ENCODE measurements at places on chromosomes 13 and 19.

GRCh38 chr13:95137096-95137495 is 164.2 kb downstream of the ABCC4 start:
- no peak for DNase-seq

DNA sequence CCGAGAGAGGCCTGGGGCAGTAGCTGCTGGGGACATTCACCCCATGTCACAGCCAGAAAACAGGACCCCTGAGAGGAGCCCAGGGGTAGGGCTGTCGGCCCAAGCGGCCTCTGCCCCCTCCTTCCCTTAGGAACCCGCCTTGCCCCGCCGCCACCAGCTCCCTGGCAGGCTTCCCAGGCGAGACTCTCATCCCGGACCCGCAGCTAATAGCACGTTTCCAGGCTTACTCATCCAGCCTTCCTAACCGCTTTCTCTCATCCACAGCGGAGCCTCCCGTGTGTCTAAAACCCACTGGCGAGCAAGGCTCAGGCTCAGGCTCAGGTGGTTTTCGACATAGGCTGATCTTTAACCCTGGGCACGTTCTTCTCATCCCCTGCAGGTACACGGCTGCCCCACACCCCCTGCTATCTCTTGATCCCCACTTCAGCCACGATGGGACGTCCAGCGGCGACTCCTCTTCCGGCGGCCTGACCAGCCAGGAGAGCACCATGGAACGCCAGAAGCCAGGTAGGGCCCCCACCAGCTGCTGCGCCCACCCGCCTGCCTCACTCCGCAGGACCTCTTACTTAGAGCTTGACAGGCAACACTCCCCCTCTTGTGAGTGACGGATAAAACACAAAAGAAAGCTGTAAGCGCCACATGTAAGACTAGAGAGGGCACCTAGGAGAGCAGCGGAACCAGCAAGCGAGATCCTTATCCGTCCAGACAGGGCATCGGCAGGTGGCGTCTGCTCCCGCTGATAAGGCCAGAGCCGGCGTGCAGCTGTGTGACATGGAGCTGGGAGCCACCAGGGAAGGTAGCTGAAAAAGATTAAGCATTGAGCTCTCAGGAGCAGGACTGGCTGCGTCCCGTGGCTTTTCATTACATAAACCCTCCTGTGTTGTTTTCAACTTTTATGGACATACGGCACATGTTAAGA is 71.3 kb downstream of the DPF1 start:
- no peak for DNase-seq

DNA sequence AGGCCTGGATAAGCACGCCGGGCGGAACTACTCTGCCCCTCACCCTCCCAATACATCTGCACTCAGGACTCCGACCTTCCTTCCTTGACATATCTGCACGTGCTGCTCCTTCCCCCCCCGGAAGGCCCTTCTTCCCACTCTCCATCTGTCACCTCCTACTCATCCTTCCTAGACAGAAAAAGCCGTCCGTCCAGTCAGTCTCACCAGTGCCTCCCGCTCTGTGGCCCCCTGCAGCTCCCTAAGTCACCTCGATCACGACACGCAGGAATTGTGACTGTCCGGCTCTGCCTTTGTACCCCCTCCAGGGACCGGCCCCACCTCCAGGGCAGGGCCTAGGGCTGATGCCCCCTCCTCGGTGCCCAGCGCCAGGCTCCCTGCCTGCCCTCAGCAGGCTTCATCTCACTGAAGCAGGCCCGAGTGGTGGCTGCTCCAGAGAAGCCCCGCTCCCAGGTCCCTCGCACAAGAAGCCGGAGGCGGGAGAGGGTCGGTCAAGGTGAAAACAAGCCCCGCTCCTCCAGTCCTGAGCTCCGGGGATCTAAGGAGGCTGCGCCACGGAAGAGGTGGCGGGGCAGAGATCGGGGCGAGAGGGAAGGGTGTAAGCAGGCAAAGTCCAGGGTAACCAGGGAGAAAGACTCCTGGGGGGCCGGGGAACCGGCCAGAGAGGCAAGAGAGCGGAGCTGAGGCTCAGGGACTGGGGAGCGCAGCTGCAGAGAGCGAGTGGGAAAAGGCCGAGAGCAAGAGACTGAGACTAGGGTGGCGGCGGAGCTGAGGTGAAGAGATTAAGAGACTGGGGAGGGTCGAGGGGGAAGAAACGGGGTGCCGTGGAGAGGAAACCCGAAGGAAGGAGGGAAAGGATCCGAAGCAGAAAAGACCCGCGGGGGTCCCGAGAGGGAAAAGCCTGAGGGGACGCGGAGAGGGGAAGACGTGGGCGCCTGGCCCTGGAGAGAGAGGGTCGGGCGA is 1.1 kb downstream of the PPP6R1 start:
- DNase-seq, result peak; percentile 75

GRCh38 chr19:48501494-48502349 is 9.9 kb downstream of the LMTK3 start:
- DNase-seq, result peak; percentile 96

GRCh38 chr13:61727767-61728166 is 312.1 kb upstream of the PCDH20 start:
- DNase-seq, result no peak

GRCh38 chr13:66663711-66664110 is 566.4 kb downstream of the PCDH9 start:
- no peak for DNase-seq

- DNase-seq, result peak; percentile 41
Observed at GRCh38 chr13:60242043-60242595, 78.4 kb upstream of the DIAPH3 start.

GRCh38 chr13:22596171-22596863 is 584.5 kb upstream of the SGCG start:
- DNase-seq, result no peak

DNA sequence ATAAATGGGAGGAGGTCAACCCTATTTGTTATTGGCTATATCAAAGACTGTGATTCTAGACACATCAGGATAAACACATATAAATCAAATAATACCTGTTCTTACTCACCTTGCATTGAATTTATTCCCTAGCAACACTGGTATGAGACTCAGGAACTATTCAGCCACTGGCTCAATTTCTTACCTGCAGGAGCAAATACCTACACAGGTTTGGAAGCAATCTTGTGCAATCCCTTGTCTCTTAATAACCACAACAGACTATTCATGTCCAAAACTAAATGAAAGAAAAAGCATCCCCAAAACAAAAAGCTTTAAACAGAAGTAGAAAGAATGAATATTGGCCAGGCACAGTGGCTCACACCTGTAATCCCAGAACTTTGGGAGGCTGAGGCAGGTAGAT is 55.5 kb downstream of the TBC1D4 start:
- DNase-seq, result no peak

DNA sequence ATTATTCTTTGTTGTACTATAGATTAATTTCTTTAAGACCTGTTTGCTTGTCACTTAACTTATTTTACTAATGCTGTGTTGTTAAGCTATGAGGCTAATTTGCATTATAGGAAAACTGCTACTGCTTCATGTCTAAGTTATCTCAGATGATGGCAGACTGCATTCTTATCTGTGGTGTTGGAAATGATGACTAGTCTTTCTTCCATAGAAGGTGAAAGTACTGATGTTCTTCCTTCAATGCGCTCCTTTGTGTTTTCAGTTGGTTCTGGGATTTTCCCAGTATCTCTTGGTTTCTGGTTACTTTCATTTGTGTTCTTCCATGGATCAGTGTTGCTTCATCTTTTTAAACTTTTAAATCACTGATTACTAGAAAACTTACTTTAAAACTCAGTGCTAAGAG is 46.9 kb downstream of the TPP2 start:
- no peak for DNase-seq

DNA sequence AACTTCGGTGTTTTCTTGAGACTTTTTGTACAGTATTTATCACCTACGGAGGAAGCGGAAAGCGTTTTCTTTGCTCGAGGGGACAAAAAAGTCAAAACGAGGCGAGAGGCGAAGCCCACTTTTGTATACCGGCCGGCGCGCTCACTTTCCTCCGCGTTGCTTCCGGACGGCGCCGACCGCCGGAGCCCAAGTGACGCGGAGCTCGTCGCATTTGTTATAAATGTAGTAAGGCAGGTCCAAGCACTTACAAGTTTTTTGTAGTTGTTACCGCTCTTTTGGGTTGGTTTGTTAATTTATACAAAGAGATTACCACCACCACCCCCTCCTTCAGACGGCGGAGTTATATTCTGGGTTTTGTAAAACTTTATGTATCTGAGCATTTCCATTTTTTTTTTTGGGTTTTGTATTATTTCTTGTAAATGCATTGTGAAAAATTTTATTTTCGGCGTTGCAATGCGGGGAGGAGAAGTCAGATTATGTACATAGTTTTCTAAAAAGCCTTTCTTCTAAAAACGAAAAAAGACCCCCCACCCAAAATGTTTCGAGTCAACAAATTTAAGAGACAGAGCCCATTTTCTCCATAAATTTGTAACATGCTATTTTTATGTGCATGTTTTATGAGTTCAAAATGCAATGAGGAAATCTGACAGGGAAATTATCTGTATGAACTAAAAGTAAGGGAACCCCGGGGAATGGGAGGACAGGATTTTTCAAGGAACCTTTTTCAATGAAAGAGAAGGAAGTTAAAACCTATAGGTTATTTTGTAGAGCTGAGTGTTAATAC is 2.3 kb downstream of the SOX1 start:
- DNase-seq, result no peak

DNA sequence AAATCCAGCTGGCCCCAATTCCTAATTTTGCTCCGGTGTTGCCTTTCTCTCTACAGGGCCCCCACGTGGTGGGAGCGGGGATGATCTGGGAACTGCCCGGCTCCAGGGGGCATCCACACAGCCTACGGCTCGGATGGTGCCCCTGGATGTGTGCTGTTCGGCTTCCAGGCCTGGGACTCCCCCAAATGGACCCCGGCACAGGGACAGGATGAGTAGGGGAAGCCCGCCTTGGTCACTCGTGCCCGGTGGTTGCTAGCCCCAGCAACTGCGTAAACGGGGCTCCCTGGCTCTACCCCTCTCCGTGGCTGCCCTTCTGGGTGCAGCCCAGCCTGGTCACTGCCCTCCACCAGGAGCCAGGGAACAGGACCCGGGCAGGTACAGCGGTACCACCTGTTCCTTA is 111.5 kb downstream of the TEX26 start:
- no peak for DNase-seq

DNA sequence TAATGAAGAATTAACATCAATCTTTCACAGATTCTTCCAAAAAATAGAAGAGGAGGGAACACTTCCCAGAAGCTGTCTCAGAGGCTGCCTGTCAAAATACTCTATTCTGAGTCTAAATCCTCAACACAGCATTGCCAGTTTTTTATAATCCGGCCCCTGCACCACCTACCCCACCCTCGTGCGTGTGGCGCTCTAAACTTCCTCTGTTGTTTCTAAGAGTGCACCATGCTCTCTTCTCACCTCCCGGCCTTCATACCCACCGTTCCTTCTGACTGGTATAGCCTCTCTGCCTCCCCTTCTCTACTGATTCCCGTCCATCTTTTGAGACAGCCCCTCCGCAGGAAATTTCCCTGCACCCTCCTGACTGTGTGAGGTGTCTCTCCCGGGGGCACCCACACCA is 136.8 kb downstream of the KATNAL1 start:
- DNase-seq, result no peak

- DNase-seq, result no peak
Observed at GRCh38 chr13:45690636-45691035, 11.5 kb upstream of the CBY2 start.

GRCh38 chr19:56112313-56112709 is 8.8 kb downstream of the ZNF787 start:
- no peak for DNase-seq

- no peak for DNase-seq
Observed at GRCh38 chr13:64333888-64334287, 2896.2 kb downstream of the PCDH9 start.

DNA sequence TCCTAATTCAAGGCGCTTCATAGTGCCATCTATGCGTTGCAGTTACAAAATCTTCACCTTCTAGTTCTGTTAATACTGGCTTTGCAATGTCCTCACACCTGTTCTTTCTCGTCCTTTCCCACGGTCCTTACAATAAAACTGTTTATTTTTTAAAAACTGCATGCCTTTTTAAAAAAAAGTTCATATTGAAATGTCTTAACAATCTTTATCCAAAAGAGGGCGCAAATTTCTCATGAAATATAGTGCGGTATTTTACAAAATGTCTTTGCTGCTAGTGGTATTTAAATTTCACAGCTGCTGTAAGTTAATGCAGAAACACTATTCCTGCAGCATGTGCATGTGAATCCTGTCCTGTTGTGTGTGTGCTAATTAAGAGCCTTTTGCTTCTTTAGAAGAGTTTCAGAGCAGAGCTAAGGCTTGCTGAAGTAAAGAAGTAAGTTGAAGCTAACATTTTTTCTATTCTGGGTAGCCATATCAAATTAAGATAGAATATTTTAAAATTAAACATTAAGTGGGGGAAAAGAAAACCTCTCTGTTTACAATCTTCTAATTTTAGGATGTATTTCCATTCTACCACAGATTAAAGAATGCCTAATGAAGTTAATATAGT is 15.8 kb upstream of the CLDN10 start:
- peak; percentile 76 for DNase-seq

DNA sequence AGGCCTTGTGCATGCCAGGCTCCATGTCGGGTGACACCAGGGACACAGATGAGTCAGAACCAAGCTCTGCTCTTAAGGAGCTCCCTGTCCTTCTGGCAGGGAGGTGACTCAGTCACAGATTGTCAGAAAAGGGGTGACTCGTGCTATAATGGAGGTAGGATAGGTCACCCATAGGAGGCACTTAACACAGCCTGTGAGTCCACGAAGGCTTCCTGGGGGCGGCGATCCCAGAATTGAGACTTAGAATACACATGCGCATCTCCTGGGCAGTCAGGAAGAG is 19.6 kb downstream of the FUZ start:
- no peak for DNase-seq

DNA sequence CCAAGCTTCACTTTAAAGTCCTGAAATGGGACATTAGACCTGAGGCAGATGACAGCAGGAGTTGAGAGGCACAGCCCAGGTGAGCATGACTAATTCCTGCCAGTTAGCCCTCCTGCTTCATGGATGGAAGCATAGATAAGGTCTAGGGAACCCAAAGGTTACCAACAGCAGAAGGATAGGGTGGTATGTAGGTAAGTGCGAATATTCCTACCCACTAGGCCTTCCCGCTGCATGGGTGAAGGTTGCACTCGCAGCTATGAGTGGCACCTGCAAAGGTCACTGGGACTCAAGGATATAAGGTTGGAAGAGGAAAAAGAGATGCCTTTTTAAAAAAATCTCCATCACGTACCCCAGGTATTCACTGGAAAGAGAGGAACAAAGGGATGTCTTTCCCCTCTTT is 12.2 kb upstream of the MLLT1 start:
- DNase-seq, result peak; percentile 45

- no peak for DNase-seq
Observed at GRCh38 chr19:42067315-42067888, 2.6 kb downstream of the GRIK5 start.

- DNase-seq, result no peak
Observed at GRCh38 chr13:32537580-32538142, 934 bp downstream of the N4BP2L2 start.

- DNase-seq, result no peak
Observed at GRCh38 chr19:44925114-44925891, 10.9 kb downstream of the APOC1 start.

DNA sequence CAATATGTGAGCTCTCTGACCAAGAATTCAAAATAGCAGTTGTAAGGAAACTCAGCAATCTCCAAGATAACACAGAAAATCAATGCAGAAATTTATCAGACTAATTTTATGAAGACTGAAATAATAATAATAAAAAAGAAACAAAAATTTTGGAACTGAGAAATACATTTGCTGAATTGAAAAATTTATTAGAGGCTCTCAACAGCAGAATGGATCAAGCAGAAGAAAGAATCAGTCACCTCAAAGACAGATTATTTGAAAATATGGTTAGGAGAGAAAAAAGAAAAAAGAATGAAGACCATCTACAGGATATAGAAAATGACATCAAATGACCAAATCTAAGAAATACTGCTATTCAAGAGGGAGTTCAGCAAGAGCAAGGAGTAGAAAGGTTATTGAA is 75.6 kb downstream of the RFC3 start:
- no peak for DNase-seq
